ENCODE measurements at places on chromosomes 13 and 19.

- no peak for DNase-seq
These were observed 128.6 kb upstream of the ZNF91 start for GRCh38 chr19:23523863-23524262.

DNA sequence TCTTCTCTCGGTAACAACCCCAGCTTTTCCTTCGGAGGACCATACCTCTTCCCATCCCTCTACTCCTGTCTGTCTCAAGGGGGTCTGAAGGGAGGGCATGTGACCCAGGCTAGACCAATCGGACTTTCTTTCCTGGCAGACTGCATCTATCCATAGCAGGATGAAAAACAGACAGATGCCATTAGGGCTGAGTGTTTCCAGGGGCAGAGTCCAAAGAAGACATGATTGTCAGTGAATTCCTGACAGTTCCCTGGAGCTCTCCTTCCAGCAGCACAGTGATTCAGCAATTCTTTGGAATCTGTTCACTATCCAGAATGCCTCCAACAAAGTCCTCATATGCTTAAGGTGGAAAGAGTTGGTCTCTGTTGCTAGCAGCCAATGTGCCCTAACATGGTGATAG is 189.8 kb downstream of the KCTD12 start:
- no peak for DNase-seq

DNA sequence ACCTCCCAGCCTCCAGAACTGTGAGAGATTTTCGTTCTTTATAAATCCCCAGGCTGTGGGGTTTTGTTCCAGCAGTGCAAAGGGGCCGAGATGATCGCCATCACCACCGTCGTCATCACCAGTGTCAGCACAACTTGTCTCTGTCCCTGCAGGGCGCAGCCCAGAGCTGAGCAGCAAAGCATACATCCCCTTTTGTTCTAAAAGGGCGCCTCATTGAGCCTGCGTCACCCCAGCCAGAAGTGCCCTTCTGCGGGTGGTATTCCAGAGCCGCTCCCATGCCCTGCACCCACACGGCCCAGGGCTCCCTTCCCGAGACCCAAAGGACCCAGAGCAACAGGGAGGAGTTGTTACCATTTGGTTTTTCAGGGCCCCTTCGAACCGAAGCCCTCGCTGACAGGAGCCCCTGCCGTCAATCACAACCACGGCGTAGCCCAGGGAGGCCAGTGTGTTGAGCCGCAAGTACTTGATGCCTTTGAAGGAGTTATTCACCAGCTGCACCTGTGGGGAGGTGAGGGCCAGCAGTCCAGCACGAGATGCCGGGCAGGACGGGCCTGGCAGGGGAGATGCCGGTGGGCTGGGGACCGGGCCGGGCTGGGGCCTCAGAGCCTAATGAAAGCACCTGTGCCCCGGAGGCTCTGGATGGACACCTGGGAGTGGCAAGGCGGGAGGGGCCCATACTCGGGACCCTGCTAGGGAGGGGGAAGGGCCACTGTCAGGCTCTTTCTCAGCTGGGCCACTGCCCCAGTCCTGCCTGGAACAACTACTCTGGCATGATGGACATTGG is 14.4 kb upstream of the MYDGF start:
- DNase-seq = no peak

DNA sequence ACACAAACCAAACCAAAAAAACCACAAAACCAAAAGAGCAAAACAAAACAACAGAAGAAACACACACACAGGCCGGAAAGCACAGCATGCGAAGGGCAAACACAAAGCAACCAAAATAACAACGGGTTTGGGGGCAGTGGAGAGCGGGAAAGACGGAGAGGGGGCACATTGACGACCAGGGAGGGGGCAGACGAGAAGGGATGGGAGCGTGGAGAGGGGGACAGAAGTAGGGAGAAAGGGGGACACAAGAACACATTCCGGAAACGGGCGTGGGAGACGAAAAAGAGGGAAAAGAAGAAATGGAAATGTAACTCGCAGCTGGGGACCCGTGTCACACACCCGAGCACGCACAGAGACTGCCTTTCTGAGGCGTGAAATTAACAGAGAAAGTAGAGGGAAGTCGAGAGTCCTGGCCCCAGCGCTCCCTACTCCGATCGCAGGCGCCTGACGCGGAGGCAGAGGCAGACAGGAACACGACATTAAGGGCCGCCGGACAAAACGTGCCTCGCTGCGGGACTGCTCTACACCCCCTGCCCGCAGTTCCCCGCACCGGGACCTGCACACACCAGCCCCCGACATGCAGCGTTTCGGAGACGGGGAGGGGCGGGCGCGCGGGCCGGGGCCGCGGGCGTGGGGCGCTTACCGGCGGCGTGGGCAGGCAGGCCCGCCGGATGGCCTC is 652 bp downstream of the POU4F1 start:
- DNase-seq = peak; percentile 33

- no peak for DNase-seq
These were observed 190.9 kb downstream of the SLITRK6 start for GRCh38 chr13:85608255-85608829.

DNA sequence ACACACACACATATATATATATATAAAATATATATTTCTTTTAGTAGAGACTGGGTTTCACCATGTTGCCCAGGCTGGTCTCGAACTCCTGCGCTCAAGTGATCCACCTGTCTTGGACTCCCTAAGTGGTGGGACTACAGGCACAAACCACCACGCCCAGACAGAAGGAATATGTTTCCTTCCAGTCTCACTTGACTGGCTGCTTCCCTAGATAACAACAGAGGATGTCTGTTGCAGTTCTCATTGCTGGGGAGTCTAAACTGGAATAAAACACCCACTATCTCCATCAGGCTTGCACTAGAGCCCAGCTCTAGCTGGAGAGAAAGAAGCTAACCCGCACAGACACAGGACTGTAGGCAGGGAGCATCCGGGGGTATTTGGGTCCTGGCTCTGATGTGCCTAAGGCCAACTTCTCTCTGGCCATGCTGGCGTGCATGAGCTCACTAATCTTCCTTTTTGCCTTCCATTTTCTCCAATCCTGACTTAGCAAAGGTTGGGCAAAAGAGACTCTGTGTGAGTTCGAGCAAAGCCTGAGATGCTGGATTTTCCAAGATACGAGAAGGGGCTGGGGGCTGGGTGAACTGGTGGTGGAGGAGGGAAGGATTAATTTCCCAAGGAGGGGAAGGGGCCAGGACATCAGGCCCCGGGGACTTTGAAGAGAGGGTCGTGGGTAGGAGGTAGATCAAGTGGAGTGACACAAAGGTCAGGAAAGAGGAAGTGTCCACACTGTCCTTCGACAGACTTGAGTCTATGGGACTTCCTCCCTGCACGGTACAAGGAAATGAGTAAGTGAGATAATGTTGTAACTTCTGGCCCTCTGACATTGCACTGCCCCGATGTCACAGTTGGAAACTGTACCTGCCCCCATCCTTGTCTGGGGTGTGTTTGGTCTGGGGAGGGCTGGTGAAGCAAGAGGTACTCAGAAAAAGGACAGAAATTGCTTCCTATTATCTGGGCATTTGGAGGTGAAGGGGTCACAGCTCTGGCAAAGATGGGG is 22.5 kb upstream of the ALOX5AP start:
- DNase-seq = no peak

DNA sequence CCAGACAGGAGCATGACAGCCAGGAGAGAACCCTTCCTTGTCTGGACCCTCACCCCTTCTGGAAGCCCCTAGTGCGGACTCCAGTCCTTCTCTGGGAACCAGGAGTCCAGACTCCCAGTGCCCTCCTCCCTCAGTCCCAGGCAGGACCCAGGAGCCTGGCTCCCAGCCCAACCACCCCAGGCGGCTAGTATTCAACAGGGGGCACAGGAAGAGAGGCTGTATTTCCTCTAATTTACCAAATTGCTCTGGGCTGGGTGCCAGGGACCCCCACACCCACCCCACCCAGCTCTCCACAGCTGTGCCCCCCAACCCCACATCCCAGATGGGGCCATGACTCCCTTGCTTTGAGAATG is 3.3 kb downstream of the GRIN2D start:
- no peak for DNase-seq

DNA sequence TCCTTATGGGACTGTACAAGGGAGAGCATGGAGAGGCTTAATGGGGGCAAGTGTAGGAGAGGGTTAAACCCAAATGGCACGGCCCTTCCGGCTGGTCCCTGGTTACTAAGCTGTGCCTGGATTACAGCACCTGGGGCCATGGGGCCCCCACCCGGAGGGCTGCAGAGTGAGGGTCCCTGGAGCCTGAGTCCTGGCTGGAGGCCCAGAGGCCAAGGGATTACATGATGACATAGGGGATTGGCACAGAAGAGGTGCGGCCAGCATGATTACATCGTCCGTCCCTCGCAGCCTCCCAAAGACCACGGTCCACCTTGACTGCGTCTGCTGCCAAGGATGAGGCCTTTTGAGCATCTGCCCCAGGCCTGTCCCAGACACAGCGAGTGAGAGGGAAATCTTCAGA is 149.4 kb downstream of the URI1 start:
- DNase-seq = no peak

- DNase-seq = no peak
These were observed 24.6 kb downstream of the CYP4F22 start for GRCh38 chr19:15532779-15533521.

DNA sequence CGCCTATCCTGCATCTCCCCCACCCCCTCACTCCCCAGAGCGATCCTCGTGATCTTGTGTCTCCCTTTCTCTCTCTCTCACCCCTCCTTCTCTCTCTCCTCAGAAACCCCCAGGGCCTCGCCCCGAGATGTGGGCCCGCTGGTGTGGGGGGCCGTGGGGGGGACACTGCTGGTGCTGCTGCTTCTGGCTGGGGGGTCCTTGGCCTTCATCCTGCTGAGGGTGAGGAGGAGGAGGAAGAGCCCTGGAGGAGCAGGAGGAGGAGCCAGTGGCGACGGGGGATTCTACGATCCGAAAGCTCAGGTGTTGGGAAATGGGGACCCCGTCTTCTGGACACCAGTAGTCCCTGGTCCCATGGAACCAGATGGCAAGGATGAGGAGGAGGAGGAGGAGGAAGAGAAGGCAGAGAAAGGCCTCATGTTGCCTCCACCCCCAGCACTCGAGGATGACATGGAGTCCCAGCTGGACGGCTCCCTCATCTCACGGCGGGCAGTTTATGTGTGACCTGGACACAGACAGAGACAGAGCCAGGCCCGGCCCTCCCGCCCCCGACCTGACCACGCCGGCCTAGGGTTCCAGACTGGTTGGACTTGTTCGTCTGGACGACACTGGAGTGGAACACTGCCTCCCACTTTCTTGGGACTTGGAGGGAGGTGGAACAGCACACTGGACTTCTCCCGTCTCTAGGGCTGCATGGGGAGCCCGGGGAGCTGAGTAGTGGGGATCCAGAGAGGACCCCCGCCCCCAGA is 12.8 kb upstream of the TOMM40 start:
- no peak for DNase-seq

GRCh38 chr13:98577836-98578285 is 954 bp upstream of the STK24 start:
- DNase-seq = no peak

DNA sequence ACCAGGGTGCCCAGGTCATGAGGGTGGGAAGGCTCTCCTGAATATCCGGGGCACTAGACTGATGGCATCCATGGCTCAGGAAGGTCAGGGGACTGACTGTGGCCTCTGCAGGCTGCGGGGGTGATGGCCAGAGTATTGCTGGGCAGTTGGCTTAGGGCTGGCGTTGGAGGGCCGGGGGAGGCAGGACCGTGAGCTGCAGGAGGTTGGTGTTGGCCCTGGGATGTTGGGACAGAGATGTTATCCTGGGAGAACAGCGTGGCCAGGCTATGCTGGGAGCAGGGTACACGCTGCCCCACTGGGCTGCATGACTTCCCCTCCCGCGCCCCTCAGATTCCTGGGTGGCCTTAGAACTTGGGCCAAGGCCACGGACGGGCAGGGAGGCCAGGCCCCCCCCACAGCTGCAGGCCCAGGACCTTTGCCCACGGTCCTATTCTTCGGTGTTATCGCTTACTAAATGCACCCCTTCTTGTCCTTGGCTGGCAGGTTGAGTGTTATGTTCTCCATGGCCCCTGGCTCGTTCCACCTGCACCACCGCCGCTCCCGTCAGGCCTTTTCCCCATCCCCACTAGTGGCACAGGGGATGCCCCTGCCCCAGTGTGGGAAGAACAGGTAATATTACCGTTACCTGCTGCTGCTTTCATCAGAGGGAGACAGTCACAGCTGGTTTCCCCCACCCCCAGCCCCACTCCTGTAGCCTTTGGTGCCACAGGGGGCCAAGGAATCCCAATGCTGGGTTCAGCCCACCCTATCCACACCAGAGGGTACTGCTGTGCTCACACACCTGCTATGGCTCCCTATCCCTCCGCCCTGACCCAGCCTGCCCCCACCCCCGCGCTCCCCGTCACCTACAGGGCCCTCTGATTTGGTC is 3.2 kb upstream of the ISYNA1 start:
- DNase-seq = no peak

GRCh38 chr13:95226932-95227695 is 74.1 kb downstream of the ABCC4 start:
- no peak for DNase-seq

DNA sequence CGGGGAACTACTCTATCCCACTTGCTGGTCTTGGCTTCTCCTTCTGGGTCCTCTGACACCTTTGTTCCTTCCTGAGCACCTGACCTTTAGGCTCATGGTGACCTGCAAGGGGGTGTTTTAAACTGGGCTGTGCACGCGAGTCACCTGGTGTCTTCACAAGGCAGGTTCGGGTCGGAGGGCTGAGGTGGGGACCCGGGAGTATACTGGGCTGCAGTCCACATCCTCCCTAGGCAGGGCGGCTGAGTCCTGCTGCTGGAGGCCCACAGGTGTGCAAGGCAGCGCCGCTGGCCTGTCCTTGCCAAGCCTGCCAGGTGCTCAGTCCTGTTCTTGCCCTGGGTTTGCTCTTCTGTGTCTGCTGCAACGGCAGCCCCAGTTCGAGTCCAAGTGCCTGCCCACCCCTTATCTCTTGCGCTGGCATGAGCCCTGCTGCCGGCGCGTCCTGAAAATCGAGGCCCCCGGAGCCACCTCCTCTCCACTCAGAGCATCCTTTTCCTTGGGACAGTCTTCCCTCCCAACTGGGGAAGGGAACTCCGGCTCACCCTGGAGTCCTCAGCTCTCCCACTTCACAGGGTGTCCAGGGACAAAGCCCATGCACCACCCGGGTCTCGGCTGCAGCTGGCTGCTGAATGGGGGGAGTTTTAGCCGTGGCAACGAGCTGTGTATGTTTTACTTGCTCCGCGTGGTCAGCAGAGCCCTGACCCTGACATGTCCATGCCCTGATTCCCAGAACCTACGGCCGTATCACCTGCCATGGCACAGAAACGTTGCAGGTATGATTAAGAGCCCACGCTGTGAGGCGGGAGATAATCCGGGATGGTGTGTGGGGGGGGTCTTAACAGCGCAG is 193.5 kb downstream of the TEX29 start:
- no peak for DNase-seq

All from activated naive CD4-positive, alpha-beta T cell treated with anti-CD3 and anti-CD28 coated beads, Interleukin-2, amount 10 ng/mL, durations not matched to agents 7 days and 5 days (primary cell).